ENCODE measurements at places on chromosomes 3 and 15.

DNA sequence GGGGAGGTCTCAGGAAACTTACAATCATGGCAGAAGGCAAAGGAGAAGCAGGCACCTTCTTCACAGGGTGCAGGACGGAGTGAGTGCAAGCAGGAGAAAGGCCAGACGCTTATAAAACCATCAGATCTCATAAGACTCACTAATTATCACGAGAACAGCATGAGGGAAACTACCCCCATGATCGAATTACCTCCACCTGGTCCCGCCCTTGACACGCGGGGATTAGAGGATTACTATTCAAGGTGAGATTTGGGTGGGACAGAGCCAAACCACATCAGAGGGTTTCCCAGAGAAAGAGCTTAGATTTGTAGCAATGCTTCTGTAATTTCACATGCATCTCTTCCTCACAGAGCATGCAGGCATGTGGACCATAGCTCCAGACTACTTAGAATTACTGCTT is 615.7 kb upstream of the UBE2E2 start:
- DNase-seq = no peak

DNA sequence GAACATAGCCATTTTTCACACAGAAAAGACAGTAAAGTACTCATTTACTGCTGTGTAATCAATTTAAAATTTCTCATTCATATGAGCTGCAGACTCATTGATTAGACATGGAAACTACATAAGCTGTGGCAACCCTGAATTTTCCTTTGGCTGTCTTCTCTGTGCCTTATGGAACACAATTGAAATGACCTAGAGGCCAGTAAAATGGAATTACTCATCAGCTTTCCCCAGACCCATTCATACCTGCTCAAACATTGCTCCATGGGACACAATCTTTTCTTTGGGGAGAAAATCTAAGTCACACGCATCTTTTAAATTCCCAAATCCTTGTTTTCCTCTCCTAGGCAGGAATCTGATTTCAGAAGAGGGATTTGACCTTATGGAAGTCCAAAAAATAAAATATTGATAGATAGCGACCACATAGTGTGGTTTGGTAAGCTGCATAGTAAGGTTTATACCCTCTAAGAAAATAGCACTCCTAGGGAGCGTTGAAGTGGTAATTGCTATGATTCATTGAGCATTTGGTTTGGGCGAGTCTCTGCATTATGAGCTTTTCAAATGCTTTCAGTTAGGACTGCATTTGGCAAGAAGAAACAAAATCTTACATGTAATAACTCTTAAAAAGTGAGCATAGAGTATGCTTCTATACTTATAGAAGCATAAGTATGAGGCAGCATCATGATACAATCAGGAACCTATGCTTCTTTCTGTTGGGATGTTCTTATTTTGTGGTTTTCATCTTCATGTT is 243.4 kb upstream of the GADL1 start:
- DNase-seq = no peak

DNA sequence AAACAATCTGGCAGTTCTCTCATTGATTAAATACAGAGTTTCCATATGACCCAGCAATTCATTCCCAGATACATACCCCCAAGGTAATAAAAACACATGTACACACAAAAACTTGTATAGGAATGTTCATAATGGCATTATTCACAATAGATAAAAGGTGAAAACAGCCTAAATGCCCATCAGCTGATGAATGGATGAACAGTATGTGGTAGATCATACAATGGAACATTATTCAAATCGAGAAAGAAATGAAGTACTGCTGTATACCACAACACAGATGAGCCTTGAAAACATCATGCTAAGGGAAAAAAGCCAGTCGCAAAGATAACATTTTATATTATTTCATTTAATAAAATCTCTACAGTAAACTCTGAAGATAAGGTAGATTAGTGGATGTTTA is 71.2 kb downstream of the SLTM start:
- DNase-seq = no peak

DNA sequence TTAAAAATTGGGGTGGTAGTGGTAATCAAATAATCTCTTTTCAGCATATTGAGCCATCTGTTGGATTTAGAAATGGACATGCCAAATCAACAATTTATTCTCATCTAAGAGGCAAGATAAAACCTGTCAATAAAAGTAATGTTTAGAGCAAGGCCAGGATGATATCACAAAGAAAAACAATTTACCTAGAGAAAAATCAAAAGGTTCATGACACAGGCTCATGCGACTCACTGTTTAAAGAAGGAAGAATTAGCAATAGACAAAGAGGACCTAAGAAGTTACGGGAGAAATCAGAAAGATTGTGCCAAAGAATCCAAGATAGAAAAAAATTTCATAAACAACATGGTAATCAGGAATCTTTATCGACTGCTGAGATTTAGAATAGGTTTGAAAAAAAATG is 868.5 kb upstream of the GBE1 start:
- DNase-seq = no peak

DNA sequence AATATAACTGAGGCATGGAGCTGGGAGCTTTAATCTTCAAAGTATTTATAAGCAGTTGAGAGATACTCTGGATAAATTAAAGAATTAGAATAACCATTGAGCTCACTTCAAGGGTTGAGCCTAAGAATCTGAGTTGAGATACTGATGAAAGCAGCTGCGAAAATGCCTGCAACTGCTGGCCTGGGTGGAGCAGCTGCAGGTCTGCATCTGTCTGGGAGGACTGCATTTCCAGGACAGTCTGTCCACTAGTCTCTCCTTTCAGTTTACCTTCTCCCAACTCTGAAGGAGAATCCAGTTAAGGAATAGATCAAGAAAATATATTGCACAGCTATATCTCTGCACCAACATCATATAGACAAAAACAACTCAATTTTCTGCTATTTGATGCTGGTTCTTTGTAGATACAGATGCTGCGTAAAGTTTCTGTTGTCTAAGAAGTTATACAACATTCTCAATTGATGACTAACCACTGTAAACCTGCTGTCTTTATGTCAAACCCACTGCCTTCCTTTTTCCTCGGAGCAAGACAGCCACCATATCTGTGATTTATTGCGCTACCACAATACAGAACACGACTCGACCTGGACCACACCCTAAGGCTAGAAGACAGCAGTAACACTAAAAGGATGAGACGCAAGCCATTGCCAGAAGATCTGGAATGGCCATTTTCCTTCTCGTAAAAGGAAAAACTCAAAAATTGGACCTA is 245.1 kb downstream of the MAGI1 start:
- DNase-seq = no peak

DNA sequence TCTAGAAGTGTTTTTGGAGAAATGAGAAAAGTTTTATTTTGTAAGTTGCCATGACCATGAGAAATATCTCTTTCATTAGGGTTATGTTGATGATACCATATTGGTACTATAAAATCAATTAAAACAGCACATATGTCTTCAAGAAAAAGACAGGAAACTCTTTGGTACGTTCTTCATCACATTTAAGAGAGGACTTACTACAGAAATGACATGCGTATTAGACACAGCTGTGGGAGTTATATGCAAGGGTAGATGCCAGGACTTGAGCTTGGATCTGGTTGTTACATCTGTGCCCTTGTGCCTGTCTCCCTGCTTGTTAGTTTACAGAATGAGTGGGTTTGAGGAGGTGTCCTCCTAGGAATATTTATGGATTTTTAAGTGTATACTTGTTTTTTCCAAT is 103.4 kb upstream of the P2RY1 start:
- DNase-seq = no peak

DNA sequence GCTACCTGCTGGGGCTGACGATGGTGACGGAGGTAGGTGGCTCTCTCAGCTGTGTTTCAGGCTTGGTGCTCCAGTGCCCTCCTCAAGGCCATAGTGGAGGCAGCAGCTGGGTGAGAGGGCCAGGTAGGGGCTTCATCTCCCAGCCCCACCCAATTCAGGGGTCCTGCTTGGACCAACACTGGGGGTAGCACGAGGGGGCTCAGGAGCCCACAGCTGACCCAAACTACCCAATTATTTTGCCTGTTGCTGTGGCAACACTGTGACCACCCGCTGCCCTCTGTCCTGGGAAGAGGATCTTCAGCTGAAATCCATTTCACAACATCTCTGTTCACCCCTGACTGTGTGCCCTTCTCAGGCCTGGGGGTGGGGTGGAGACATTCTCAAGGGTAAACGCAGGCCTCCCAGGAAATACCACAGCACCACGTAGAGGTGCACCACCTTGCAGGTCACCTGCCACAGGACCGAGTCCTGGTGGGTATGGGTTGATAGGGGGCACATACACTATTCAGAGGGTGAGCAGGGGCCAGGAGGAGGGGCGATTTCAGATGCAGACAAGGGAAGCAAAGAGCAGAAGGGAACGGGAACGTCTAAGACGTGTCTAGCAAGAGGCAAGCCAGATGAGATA is 62.7 kb downstream of the GRIP2 start:
- DNase-seq = no peak

DNA sequence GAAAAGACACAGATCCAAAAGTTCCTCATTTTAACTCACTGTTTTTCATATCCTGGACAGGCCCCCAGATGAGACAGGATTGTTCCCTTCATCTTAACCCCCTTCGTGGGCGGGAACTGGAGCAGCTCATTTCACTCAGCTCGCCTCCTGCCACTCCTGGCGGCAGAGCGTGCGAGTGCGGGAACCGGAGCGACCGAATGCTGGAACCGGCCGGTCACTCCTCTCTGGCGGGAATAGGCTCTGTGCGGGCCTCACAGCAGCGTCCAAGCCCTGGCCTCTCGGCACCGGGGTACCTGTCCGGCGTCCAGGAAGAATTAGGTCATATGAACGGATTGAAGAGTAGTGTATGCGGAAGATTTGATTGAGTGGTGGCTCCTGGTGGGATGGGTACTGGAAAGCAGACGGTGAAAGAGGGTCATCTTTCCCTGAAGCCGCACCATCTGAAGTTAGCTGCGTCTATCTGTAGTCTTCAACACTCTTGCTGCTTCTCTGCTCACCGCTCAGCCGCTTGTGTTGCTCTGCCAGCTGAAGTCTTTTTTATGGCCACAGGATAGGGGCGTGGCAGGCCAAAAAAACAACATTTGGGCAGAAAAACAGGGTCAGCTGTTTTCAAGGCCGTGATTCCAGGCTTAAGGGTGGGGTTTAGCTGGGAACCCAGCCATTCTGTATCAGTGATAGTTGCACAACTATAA is 42.3 kb upstream of the FXR1 start:
- DNase-seq = no peak

DNA sequence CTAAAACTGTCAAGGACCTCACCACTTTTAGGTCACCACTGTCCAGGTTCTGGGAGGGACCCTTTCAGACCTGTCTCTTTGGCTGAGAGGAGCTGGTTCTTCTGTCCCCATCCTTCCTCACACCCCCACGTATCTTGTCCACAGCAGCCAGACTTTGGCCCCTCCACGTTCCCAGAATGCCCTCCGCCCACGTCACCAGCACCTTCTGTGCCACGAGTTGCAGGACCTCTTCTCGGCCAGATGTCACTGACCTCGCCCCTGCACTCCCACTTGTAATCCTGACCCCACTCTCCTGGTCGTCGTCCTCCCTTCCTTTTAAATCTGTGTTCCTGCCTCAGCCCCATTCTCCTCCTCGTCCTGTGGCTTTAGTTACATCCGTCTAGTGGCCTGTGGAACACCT is 22.6 kb upstream of the SEC13 start:
- DNase-seq = no peak

- peak; percentile 77 for DNase-seq
These were observed at the start of gene PTX3 for GRCh38 chr3:157436583-157437291. Gene PTX3 (plus strand): TSS chr3:157436850. CDS start chr3:157436934, 84 bp downstream.

DNA sequence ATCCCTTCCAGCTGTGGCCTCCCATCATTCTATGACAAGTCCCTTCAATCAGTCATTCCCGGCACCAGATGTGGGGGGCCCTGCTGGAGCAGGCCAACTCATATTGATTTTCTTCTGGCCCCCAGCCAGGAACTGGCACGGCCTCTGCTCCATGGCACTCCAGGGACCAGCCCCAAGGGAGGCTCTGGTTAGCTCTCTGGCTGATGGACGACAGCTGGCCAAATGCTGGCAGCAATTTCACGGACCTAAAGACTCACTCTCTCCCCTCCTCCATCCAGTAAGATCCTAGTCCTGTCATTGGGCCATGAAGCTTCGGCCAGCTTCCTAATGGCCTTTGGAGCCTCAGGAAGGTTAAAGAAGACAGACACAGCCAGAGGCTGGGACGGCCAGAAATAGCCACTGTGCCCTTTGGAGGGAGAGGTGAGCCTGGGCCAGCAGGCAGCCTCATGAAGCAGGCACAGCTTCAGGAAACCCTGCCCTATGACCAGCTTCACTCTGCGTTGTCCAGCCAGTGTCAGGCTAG is 131.0 kb downstream of the MEX3B start:
- no peak for DNase-seq

GRCh38 chr15:75661100-75661755 is 13.5 kb downstream of the SNX33 start:
- peak; percentile 86 for DNase-seq

DNA sequence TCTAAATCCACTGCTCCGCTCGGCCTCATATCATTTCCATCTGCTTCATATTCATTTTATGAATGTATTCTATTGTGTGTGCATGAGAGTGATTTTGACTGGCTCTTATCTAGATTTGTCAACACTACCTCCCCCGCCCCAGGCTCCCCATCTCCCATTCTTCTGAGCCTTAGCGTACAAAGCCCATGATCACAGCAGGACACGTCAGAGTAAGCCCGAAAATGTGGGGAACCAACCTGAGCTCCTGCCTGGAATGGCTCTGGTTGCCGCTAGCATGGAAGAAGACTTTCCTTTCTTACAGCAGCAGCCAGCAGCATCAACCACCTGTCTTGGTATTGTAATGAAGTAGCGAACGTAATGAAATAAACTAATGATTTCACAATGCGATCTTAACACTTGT is 61.4 kb downstream of the GABRB3 start:
- DNase-seq = no peak

DNA sequence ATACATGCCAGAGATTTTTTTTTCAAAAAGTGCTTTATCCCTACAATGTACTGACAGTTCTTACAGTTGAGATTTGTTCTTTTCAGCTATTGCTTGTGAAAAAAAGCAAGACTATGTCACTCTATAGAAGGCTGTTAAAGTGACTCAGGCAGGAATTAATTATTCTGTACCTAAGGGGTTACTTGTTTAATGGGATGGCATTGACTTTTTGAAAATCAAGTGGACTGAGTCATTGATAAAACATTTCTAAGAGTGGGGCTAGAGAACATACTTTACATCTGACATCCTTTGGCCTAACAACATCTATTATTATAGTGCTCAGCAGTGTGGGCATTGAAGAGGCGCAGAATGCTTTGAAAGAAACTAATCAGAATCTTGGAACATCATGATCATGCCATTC is 34.3 kb downstream of the INTS14 start:
- DNase-seq = peak; percentile 31

GRCh38 chr3:161548301-161548700 is 51.7 kb downstream of the OTOL1 start:
- DNase-seq = no peak

DNA sequence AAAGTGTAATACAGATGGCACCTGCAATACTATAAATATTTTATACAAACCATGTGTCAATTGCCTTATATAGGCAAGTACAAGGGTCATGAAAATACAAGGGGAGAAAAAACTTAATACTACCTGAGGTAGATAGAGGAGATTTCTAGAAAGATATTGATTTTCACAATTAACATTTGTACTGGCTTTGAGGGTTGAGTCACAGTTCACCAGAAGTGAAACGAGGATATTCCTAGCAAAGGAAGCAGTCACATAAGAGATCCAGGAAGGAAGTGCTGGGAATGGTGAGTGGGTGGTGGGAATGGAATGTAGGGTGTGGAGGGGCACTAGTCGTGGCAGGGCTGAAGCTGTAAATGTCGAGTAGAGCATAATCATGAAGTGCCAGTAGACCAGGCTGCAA is 108.7 kb downstream of the P2RY1 start:
- no peak for DNase-seq

GRCh38 chr3:132378048-132378762 is 39.1 kb upstream of the DNAJC13 start:
- DNase-seq = no peak

Measured in astrocyte of the cerebellum (primary cell).